Gastroesophageal sphincter (tissue), 4 donors: ENCODE measurements at places on chromosomes 13 and 19. TPM values are rescaled to one million over a fixed set of nuclear protein-coding genes. Genes with fewer than 3 reads are reported as not detected.

DNA sequence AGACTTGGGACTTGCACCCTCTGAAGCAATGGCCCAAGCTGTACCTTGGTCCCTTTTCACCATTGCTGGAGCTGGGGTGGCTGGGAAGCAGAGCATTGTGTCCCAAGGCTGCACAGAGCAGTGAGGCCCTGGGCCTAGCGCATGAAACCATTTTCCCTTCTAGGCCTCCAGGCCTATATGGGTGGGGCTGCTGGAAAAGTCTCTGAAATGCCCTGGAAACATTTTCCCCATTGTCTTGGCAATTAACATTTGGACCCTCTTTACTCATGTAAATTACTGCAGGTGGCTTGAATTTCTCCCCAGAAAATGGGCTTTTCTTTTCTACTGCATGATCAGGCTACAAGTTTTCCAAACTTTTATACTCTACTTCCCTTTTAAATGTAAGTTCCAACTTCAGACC lies 510.5 kb downstream of the SLITRK6 start:
- no peak for ATAC-seq

GRCh38 chr13:51730927-51731326 lies 73.0 kb downstream of the DHRS12 start:
- no peak for ATAC-seq

DNA sequence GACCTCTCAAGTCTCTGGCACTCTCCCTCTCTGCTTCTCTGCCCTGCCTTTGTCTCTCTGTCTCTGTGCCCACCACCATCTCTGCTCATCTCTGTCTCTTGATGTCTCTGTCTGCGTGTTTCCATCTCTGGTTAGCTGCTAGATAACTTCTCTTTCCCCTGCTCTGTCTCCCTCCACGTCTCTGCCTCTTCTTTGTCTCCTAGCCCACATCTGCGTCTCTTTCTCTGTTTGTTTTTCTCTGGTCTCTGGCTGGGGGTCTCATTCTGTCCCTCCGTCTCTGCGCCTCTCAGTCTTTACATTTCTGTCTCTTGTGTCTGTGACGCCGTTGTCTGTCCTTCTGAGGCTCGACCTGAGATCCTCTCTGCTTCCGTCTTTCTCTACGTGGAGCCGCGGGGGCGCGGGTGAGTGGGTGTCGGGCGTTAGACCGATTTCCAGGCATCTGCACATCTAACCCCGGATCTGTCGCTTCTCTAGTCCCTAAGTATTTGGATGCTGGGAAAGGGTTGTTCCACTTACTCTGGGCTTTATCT lies 386 bp downstream of the GIPR start:
- ATAC-seq, result no peak

DNA sequence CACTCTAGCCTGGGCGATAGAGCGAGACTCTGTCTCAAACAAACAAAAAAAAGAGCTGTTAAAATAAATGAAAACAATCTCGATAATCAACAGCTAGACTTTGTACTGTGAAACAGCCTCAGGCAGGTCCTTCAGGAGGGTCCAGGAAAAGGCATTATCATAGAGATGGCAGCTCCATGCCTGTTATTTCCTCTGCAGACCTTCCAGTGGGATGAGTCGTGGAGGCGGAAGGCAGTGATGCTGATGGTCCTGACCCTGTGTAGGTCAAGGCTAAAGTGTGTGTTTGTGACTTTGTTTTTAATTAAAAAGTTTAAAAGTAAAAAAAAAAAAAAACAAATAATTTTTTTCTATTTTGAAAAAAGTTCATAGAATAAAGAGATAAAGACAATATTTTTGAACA lies 117.4 kb downstream of the TNFRSF19 start:
- no peak for ATAC-seq

- no peak for ATAC-seq
Observed at GRCh38 chr19:31506102-31506501, 156.9 kb upstream of the TSHZ3 start.

GRCh38 chr13:48400850-48401291 lies 12.0 kb downstream of the LPAR6 start:
- peak; percentile 69 for ATAC-seq

- no peak for ATAC-seq
Observed at GRCh38 chr19:45906221-45906620, 3.8 kb upstream of the MYPOP start.

- ATAC-seq, result no peak
Observed at GRCh38 chr13:99357131-99357596, 50.0 kb upstream of the GPR183 start.

- ATAC-seq, result no peak
Observed at GRCh38 chr13:108227651-108228272, 9.6 kb downstream of the ABHD13 start.

DNA sequence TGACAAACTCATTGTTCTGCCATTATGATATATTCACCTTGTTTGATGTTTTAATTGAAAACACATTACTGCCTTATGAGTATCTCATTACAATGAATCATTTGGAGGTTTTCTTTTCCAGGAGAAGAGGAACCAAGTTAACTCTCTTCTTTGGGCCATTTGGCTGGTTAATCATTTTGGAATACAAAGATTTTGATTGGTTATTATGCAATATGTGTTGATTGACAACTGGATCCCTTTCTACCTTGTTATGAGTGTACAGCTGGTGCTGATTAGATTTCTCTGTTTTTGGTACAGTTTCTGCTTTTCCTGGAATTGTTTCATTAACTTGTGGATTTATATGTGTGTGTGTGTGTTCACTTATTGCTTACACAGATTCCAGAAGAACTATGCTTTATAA lies 49.2 kb upstream of the RGCC start:
- no peak for ATAC-seq

The ZBTB32 gene
- not detected for total RNA-seq

GRCh38 chr19:10602330-10603083 lies 15.4 kb upstream of the AP1M2 start:
- peak; percentile 98 for ATAC-seq

DNA sequence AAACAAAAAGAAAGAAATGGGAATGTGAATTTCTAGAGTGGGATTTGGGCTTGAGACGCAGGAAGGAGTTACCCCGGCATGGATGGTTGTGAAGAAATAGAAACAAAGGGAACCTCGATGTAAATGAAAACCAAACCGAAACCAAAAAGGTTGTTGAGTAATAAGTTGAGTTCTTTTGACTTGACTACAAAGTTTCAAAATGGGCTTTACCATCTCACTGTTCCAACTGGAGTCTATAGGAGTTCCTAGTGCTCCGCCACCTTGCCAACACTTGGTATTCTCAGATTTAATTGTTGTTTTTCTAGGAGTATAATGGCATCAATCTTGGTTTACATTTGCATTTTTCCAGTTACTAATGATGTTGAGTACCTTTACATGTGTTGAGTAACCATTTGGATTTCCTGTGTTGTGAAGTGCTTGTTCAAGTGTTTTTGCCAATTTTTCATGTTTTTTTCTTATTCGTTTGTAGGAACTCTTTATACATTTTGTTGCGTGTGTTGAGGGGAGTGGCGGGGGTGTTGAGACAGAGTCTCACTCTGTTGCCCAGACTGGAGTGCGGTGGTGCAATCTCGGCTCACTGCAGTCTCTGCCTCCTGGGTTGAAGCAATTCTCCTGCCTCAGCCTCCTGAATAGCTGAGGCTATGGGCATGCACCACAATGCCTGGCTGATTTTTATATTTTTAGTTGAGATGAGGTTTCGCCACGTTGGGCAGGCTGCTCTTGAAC lies 9.2 kb downstream of the UBE2S start:
- ATAC-seq, result no peak

The ERF gene
- 37.3 TPM for total RNA-seq

DNA sequence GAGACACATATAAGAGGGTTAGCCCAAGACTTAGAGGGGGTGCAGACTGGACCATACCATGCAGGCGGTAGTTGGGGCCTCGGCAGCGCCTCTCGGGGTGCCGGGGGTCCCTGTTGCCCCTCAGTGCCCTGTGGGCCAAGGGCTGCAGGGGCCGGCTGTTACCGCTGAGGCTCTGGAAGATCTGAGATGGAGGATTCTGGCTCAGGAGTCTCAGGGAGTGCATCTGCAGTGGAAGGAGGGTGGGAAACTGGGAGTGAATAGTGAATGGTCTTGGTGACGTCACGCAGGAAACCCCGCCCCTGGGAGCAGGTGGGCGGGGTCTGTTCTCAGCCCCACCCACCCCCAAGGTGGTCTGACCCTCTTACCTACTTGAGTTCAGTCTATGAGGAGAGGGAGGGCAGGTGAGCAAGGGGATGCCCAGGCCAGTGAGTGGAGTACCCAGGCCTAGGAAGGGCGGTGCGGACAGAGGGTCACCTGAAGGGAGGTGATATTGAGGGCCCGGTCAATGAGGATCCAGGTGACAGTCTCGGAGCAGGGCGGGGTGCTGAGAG lies 1.7 kb upstream of the DBP start:
- ATAC-seq, result no peak

GRCh38 chr19:49145573-49146407 lies 9.4 kb downstream of the HRC start:
- peak; percentile 13 for ATAC-seq

DNA sequence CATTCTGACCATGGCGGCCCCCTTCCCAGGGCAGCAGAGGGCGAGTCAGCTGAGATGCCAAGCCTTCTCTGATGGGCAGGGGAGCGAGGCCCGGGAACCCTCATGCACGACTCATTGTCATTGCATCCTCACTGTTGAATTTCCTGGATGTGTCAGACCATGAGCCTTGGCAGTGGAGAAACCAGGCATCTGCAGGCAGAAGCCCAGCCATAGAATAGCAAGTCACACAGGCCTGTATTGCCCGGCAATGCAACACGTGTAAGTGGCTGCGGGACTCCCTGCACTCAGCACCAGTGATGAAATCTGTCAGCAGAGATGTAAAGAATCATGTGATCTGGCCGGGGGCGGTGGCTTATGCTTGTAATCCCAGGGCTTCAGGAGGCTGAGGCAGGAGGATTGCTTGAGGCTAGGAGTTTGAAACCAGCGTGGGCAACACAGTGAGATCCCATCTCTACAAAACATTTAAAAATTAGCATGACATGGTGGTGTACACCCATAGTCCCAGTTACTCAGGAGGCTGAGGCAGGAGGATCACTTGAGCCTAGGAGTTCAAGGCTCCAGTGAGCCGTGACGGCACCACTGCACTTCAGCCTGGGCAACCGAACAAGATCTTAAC lies 199.7 kb downstream of the KATNAL1 start:
- peak; percentile 23 for ATAC-seq

The NRTN gene
- 27.2 TPM for total RNA-seq

The PEG3 gene
- 16.2 TPM for total RNA-seq

GRCh38 chr13:47094734-47095434 lies 198.0 kb upstream of the HTR2A start:
- no peak for ATAC-seq
